Urinary bladder (tissue), 4 donors: ENCODE measurements at places on chromosomes 5 and 9.

DNA sequence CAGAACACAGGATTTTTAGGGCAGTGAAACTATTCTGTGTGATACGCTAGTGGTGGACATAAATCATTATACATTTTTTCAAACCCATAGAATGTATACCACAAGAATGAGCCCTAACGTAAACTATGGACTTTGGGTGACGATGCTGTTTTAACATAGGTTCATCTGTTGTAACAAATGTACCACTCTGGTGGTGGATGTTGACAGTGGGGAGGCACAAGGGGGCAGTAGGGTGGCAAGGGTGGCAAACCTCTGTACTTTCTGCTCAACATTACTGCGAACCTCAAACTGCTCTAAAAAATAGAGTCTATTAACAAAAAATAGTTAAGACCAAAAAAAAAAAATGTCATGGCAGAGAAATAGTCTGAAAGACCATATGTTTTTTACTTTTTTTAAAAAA lies 9.1 kb upstream of the MVB12B start:
- no peak for DNase-seq

DNA sequence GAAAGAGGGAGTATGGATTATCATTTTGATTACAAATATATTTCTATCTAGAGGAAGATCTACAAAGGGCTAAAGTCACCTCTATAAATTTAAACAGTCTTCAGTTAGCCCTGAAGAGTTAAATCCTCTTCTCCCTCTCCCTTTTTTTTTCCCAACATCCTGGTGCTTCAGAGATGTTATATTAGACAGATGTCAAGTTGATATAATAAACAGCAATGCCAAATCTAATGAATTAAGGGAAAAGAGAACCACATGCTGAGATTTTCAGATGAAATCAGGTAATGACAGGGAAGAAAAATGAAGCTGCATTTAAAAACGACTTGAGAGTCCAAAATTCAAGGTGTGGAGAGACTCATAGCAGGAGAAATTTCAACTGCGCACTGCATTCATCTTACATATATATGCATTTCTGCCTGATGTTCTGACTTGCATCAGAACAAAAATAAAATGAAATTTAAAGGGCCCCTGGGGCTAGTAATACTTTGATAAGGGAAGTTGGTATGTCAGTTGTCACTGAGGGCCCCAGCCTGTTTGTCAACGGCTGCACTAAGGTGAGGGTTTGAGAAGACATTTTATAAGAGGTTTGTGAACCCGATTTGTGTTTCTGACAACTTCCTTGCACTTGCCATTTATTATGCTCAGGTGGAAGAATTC lies 338.9 kb upstream of the PANK3 start:
- DNase-seq, result no peak

DNA sequence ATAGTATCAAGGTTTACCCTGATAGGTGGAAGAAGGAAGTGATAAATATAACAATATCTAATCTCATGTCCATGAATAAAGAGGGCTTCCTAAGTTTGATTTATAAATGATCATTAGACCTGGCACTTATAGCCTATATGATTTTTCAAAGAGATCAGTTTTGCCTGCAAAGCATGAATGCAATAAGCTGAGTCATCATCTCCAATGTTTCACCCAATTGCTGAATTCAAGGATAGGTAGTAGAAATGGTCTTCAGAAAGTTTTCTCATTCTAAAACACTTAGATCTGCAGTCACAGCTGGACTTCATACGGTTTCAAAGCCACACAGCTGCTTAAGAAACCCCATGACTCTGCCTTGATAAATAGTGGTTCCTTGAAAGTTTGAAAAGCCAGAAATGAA lies 1722.8 kb downstream of the MAT2B start:
- DNase-seq, result no peak

- DNase-seq, result no peak
These were observed 12.2 kb upstream of the GRIN1 start for GRCh38 chr9:137126786-137127185.

- DNase-seq, result no peak
These were observed 132.8 kb downstream of the MUSK start for GRCh38 chr9:110801426-110801825.

GRCh38 chr9:76576344-76576743 lies 117.4 kb downstream of the GCNT1 start:
- DNase-seq, result no peak

DNA sequence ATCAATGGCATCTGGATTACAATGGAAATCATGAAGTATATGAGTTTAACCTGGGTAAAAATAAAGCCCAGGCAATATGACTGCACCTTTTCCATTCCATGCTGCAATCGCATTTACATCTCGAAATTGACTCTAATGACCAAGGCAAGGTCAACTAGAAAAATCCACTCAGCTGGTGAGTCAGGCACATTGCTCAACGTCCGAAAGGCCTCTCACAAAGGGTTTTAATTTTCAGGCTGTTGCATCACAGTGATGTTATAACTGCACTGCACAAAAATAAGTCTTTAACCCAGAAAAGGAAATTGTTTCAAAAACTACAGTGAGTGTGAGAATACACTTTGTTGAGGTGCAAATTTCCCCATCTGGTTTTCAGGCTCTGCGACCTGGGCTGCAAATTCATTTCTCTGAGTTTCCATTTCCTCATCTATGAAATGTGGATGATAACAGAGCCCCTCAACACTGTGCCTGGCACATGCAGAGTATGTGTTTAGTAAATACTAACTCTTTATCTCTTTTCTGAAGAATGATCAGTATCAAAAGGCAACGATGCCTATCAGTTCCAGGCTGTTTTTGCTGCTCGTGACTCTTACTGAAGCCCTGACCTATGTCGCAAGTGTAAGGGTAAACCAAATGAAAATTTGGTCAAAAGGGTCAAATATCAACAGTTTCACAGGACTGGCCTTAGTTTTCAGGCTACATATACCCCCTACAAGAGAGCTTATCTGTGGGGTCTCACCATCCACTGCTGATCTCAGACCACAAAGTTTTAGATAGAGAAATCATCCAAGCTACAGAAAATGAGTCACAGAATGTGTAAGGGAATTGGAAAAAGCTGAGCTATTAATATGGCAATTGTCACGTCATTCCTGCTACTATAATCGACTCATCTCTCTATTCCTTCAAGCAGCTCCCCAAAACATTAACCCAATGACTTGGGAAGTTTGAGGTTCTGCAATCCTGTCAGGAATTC lies 4.1 kb downstream of the NFIL3 start:
- no peak for DNase-seq

GRCh38 chr5:80686757-80687156 lies 32.0 kb upstream of the DHFR start:
- DNase-seq, result no peak

DNA sequence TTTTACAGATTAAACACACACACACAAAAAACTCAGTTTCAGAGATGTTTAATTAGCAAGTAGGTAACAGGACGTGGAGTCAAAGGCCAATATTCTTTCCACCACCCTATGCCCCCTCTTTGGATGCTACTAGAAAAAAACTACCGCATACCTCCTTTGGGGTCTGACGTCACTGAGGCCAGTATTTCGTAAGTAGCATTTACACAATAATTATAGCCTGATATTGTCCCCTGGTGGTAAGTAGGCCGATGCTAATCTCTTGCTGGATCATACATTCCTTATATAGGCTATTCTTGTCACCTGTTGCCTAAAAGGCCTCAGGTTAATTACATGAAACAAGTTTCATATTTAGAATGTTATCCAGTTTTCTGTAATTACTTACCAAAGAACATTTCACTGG lies 21.0 kb upstream of the SMARCA2 start:
- no peak for DNase-seq

- no peak for DNase-seq
These were observed 475 bp downstream of the WDR5 start for GRCh38 chr9:134136118-134136995.

DNA sequence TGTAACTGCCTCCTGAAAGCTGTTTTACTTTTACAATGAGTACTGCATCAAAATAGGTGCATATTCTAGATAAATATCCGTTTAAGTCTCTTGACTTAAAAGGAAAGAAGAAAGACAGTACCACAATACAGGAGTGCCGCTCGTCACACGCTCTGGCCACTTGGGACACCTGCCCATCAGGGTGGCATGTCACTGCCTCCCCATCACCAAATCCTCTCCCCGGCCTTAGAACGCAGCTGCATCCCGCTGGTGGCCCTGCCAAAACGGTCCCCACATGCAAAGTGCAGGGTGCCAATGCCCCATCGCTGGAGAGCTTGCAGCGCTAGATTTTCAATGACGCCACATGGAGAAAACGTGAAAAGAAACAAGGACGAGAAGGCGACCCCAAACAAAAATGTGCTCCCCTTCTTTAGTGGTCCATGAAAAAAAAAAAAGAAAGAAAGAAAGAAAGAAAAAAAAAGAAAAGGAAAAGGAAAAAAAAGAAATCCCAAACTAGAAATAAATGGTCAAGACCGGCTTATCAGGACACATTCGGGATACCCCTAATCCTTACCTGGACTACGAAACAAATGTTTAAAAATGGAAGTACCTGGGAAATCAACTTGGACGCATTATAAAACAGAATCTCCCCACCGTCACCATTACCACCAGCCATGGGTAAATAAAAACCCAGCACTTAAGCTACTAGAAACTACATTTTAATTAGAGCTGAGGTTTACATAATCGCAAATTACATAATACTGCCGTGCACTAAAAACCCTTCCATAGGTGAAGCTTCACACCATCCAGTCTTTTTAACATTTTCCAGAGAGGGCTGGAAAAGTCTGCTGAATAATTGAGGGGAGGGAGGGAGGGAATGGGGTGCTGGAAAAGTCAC lies 1.0 kb downstream of the ANKH start:
- DNase-seq, result no peak

DNA sequence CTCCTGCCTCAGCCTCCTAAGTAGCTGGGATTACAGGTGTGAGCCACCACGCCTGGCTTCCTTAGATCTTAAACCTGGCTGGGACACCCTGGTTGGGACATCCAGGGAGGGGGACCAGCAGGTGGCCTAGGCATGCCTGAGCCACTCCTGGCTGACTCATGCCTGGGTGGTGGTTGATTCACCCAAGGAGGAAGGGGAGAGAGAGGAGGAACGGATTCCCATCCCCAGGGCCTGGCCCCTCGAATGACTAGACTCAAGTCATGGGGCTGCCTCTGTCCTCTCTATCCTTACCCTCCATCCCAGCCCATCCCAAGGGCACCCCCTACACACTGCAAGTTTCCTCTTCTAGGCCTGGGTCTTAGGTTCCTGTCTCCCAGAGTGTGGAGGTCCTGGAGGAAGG lies 12.7 kb downstream of the EEIG1 start:
- no peak for DNase-seq

DNA sequence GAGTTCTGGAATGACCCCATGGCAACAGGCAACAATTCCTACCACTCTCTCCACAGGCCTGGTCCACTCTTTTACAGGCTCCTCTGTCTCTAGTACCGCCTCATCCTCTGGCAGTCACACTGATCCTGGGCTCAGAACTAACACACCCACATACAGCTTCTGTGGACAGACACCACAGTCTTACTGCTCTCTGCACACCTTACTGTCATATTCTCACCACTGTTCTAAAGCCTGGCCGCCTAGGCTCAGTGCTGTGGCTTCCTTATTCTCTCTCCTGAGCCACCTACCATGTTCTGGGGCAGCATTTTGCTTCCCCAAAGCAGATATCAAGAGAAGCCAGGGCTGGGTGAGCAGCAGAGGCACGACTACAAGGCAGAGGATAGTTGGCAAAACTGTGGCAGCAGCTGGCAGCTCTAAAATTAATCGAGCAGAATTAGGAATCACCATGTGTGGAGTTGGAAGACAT lies 14.8 kb downstream of the REEP5 start:
- no peak for DNase-seq

GRCh38 chr5:72355706-72356299 lies 35.6 kb downstream of the PTCD2 start:
- DNase-seq, result no peak

DNA sequence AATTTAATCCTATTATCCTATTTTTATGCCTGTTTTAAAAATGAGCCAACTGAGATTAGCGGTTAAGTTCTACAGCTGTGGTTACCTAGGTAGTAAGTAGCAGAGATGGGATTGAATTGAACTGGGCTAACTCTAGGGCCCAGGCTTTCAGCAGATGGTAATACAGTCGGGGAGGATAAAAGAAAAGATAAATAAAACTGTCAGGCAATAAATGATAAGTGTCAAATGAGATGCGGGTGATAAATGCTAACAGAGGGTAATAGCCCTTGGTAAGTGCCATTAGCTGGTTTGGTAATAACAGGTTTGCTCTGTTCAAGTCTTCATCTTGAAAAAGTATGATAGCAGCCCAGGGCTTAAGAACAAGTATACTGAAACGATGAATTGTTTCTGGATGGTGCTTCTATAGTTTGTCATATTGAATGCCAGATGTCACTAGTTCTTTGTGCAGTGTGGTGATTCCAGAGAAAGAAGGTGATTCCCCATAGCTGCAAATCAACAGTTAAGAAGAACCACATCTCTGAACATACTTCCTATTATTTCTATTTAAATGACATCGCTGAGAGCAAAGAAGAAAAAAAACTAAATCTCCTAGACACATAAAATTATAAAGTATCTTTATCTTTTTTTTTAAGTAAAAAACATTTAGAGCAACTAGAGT lies 360.8 kb upstream of the PANK3 start:
- DNase-seq, result no peak

DNA sequence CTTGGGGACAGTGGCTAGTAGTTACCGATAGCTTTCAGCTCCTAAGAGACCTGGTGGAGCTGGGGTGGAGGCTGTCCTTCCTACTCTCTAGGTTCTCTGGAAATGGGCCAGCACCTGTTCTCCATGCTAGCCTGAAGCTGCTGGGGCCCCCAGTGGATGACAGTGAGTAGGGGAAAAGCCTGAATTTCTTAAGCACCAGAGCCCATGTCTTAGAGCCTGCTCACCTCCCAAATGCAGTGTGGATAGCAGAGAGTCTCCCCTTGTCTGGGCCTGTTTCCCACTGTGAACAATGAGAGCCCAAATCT lies 105.8 kb downstream of the DAB2IP start:
- no peak for DNase-seq

- no peak for DNase-seq
These were observed 388.8 kb downstream of the CDK5RAP2 start for GRCh38 chr9:120191141-120191540.

DNA sequence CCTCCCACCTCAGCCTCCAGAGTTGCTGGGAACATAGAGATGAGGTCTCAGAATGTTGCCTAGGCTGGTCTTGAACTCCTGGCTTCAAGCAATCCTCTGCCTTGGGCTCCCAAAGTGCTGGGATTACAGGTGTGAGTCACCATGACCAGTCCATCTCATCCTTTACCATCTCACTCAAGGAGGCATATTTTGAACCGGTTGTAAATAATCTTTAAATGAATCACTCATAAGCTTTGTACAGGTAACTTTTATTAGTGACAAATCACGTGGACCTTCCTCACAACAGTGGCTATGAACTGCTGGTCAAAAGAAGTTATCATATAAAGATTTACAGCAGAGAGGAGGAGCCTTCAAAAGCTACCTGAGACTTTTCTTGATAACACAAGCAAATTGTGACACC lies 70.7 kb downstream of the RFK start:
- no peak for DNase-seq

- no peak for DNase-seq
These were observed 103.3 kb downstream of the SREK1 start for GRCh38 chr5:66247176-66247960.

DNA sequence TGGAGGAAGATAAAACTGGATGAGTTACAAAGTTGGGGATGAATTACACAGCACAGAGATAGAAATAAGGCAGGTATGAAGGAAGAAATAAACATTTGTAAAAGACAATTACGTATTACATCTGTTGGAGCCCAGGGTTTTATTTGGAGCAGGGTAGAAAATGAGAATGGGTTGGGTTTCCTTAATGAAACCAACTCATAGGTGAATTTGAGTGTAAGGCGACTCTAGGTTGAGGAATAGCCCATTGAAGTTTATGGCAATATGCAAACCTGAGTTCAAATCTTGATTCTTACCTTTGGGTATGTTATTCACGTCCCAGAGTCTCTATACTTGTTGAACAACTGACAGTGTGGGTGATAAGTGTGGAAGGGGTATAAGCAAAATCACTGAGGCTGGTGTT lies 422.3 kb upstream of the WWC1 start:
- no peak for DNase-seq
